Ecto neural progenitor cell (in vitro differentiated cells): ENCODE measurements at places on chromosomes 1 and 21.
A peak's percentile ranks its signal among the peaks of the same experiment; 100 is the strongest.

DNA sequence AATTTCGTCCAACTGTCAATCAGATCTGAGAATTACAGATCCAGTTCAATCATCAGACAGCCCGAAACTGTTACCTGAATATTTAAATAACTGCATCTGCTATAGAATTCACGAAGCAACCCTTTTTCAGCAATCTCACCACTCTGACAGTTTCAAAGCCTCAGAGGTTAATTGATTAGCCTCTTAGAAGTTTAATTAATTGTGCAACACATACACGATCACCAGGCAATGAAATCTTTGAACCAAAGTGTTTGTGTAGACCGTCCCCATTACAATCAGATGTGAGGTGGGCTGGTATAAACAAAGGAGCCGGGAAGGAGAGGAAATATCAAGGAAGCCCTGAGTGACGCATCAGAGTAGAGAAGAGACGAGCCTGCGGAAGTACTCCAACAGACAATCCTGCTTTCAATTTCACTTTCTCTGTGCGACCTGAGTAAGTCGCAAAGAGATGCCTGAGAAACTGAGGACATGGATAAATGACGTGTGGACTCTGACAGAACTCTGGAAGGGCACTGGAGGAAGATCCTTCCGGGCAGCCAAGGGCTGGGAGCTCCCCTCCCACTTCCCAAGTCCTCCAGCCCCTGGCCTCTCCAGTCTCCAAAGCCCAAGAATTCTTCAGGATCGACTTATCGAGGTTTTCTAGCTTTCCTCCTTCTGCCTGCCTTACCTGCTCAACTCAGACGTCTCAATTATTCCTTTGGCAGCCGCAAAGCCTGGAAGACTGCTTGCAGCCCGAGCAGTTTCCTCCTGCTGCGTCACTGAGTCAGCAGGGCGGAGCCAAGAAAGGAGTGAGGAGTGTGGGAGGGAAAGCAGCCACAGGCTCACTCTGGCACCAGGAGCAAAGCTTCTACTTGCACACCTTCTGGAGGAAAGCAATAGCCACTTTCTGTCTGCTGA lies at the start of gene RNASEL:
Gene RNASEL (minus strand): TSS at position 757 of the 897 bp plus-strand sequence. CDS start 2,450 bp downstream, outside the sequence.
- DNase-seq = peak; percentile 77

- peak; percentile 80 for DNase-seq
These were observed 130.0 kb upstream of the KCNJ15 start for GRCh38 chr21:38126666-38127303.

DNA sequence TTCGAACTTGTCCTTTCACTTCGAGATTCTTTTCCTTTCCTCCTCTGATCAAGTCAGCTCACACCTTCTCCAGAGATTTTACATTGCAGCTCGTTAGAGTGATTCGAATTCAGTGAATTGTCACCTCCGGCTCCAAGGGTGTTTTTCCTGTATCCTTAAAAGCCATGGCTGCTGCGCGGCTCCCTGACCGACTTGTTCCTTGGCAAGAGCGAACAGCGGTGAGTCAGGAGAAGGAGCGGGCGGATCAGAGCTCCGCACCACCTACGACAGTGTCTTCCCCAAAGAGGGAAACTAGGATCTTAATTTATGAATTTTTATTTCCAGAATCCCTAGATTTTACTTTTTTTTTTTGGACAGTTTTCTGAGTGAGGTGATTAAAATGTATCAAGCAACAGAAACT lies 204.4 kb upstream of the ADGRL2 start:
- DNase-seq = no peak

- DNase-seq = peak; percentile 46
These were observed 854 bp upstream of the ZRANB2 start for GRCh38 chr1:71081697-71082080.

GRCh38 chr1:53049574-53049967 lies 12.4 kb upstream of the PODN start:
- DNase-seq = no peak

DNA sequence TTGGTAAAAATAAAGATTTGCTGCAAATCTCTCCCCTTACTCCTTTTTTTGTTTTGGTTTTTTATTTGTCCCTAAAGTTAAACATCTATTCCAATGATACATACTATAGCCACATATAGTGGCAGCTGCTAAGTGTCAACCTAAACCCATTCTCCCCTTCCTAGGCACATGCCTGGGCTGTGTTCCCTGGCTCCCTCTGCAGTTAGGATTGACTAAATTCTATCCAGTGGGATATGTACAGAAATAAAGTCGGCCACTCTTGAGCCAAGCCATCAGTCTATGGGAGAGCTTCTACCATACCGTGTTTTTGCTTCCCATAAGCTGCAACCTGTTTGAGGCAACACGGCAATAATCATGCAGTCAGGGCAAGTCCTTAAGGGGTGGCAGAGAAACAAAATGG lies 23.6 kb downstream of the MCOLN3 start:
- DNase-seq = no peak

DNA sequence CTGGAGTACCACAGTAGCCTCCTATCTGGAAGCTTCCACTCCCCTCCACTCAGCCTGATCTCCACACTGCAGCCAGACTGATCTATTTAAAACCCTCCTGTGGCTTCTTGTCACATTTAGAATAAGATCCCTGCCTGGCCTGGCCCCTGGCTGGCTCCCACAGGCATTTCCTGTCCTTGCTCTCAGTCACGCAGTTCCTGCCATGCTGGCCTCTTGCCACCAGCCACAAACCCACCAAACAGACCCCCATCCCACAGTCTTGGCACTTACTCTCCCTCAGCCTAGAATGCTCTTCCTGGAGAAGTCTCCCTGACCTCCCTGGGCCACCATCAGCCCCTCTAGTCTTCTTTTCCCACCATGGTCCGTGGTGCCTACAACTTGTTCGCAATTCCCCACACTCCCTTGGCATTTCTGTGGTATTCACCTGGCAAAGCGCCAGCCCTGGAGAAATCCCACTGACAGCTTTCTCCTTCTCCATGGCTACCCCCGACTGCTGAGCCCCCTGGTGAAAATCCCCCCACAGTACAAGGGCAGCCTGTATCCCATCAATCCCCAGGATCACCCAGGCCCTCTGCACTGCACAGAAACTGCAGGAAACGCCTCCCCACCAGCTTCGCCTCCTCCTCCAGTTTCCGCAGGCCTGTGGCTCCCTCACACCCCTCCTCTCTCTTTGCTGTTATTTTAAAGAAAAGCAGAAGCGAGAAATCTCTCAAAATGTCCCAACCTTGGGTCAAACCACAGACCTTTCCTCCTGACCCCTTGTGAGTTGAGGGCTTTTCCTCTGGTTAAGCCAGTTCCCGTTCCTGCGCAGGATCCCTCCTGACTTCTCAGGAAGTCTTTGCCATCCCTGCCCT lies 94.5 kb downstream of the SYT2 start:
- no peak for DNase-seq
